Hepatocyte (in vitro differentiated cells): ENCODE measurements at places on chromosomes 1 and 21. TPM values are rescaled to one million over a fixed set of nuclear protein-coding genes. Genes with fewer than 3 reads are reported as not detected.

The KRTAP7-1 gene
- not detected in 2 replicates for polyA plus RNA-seq

The SMCP gene
- not detected in 2 replicates for polyA plus RNA-seq

The GPR37L1 gene
- 0.39 and 0.47 TPM in 2 replicates for polyA plus RNA-seq

The ACKR1 gene
- not detected in 2 replicates for polyA plus RNA-seq

The IFNAR2 gene
- polyA plus RNA-seq = 18.5 and 19.6 TPM in 2 replicates

DNA sequence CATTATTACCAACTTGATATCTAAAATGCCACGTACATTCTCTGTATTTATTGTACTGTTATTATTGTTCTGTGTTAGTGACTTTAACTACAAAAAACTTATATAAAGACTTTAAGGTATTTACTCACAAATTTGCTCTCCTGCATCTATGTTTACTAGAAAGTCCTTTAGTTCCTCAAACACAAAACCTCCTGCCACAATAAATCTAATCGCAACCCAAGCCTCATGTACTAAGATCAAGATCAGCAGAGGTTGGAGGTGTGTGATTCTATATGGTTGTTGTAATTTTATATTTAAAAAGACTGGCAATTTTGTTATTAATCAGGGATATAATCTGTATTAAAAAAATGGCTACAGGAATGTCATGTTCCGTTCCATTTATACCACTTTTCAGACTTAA lies 68.6 kb downstream of the VAV3 start:
- H3K27ac ChIP-seq = no peak overlapping the region
- no peaks in the 10 kb centered on the region for H3K36me3 ChIP-seq
- H3K4me3 ChIP-seq = no peak overlapping the region
- no peaks in the 10 kb centered on the region for H3K27me3 ChIP-seq

DNA sequence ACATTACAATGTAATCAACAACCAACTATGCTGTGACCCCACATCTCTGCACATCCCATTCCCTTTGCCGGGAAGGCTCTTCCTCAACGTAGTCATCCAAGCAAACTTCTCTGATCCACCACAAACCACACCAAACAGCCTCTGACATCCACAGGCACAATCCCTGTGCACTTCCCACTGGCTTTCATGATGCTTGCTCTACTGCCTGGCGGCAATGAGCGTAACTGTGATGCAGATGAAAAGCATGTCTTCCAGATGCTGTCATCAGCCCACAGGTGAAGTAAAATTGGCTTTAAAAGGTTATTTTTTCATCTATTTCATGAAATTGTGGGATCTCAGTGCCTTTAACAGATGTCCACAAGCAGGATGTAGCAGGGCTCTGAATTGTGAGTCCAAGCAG lies 635.2 kb downstream of the SMYD3 start:
- peaks cover 52% of the 10 kb centered on the region for H3K4me1 ChIP-seq
- DNase-seq = no peak
- peak overlapping the region; percentile 76 for H3K27ac ChIP-seq
- H3K36me3 ChIP-seq = no peaks in the 10 kb centered on the region
- H3K4me3 ChIP-seq = no peak overlapping the region

GRCh38 chr21:38468989-38469388 lies 29.3 kb downstream of the ERG start:
- peak overlapping the region; percentile 76 for H3K27ac ChIP-seq
- H3K27me3 ChIP-seq = no peaks in the 10 kb centered on the region
- H3K4me1 ChIP-seq = no peaks in the 10 kb centered on the region

- no peak overlapping the region for H3K27ac ChIP-seq
- H3K36me3 ChIP-seq = no peaks in the 10 kb centered on the region
- no peaks in the 10 kb centered on the region for H3K27me3 ChIP-seq
- no peak for DNase-seq
- H3K4me1 ChIP-seq = peaks cover 2% of the 10 kb centered on the region
- H3K4me3 ChIP-seq = no peak overlapping the region
Observed at GRCh38 chr1:217072926-217073325, 349.7 kb upstream of the ESRRG start.

GRCh38 chr1:161185282-161185682 lies 8.0 kb upstream of the B4GALT3 start:
- DNase-seq = no peak
- no peak overlapping the region for H3K27ac ChIP-seq
- no peaks in the 10 kb centered on the region for H3K36me3 ChIP-seq
- H3K4me3 ChIP-seq = no peak overlapping the region
- no peaks in the 10 kb centered on the region for H3K27me3 ChIP-seq

- H3K4me3 ChIP-seq = no peak overlapping the region
- no peaks in the 10 kb centered on the region for H3K27me3 ChIP-seq
- no peak for DNase-seq
- H3K36me3 ChIP-seq = no peaks in the 10 kb centered on the region
- no peak overlapping the region for H3K27ac ChIP-seq
Observed at GRCh38 chr1:109884242-109884891, 26.3 kb upstream of the CSF1 start.

DNA sequence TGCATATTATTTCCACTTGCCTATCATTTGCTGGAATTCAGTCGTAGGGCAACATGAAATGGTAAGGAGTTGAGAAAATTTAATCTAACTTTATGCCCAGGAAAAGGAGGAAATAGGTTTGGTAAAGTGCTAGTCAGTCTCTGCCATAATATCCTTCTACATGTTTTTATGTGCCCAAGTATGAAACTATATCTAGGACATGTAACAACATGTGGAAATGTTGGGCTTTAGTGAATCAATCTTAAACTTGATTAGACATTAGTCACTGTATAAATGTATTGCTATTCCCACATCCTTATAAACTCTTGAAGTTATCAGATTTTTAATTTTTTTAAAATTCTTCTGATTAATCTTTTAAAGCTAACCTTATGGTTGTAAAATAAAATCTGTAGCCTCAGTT lies 204.7 kb upstream of the ZRANB2 start:
- no peak for DNase-seq
- H3K4me3 ChIP-seq = no peak overlapping the region
- H3K27ac ChIP-seq = no peak overlapping the region
- H3K27me3 ChIP-seq = no peaks in the 10 kb centered on the region
- no peaks in the 10 kb centered on the region for H3K4me1 ChIP-seq

- no peak overlapping the region for H3K27ac ChIP-seq
- H3K27me3 ChIP-seq = no peaks in the 10 kb centered on the region
- no peaks in the 10 kb centered on the region for H3K4me1 ChIP-seq
Observed at GRCh38 chr1:205062319-205062718, 19.3 kb downstream of the CNTN2 start.

DNA sequence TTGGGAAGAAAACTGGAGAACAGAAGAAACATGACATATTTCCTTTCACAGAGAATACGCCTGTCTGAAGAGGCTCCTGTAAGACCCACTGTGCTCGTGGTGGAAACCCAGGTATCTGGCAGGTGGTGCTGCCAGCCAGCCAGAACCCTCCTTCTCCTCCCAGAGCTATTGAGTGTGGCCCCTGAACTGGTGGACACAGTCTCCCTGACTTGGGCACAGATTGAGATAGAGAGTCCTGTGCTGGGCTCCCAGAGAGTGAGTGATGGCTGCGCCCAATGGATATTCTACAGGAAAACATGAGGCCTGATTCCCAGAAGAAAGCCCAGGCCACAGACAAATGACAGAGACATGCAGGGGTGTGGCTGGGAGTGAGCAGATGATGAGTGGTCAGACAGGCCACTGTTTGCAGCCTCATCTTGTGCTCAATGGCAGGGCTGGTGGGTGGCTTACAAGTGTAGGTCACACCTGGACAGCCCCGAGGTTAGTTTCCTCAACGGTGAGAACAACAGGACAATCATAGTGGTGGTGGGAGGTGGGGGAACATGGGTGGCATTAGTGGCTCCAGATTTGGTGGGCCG lies 127.9 kb downstream of the PTPRU start:
- no peaks in the 10 kb centered on the region for H3K4me1 ChIP-seq
- H3K27me3 ChIP-seq = peaks cover 3% of the 10 kb centered on the region
- no peak overlapping the region for H3K4me3 ChIP-seq
- DNase-seq = no peak
- no peaks in the 10 kb centered on the region for H3K36me3 ChIP-seq

GRCh38 chr1:59232216-59232615 lies 64.7 kb upstream of the FGGY start:
- no peaks in the 10 kb centered on the region for H3K36me3 ChIP-seq
- H3K27me3 ChIP-seq = no peaks in the 10 kb centered on the region
- no peak overlapping the region for H3K27ac ChIP-seq
- DNase-seq = peak; percentile 38
- H3K4me3 ChIP-seq = no peak overlapping the region

DNA sequence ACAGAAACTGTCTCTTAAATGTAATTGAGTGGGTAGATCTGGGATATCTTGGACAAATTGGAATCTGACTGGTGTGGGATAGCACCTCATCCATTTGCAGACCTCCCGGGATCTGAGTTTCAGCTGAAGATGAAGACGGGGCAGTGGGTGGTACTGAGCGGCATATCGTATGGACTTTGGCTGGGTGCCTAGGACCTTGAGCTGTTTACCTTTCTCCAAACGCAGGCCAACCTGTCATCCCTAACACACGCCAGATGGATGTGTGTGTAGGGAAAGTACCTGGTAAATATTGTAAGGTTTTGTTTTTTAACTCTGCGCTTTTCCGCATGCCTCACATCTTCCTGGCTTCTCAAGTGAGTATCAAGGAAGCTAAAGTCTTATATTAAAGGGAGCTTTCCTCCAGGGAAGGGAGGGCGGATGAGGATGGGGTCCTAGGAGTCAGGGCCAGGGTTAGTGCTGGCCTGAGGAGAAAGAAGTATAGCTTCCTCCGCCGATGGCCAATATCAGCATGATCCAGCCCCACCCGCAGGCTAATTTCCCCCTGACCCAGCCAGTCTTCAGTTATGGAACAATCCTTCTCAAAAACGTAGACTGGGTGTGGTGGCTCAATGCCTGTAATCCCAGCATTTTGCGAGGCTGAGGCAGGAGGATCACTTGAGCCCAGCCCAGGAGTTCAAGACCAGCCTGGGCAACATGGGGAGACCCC lies 26.2 kb downstream of the ATP8B2 start:
- H3K27me3 ChIP-seq = no peaks in the 10 kb centered on the region
- no peak overlapping the region for H3K4me3 ChIP-seq
- H3K4me1 ChIP-seq = peaks cover 15% of the 10 kb centered on the region
- no peaks in the 10 kb centered on the region for H3K36me3 ChIP-seq

GRCh38 chr1:63316984-63317816 lies 5.2 kb upstream of the FOXD3 start:
- H3K27me3 ChIP-seq = peaks cover 98% of the 10 kb centered on the region
- peaks cover 11% of the 10 kb centered on the region for H3K4me1 ChIP-seq
- peak; percentile 77 for DNase-seq
- H3K27ac ChIP-seq = no peak overlapping the region

DNA sequence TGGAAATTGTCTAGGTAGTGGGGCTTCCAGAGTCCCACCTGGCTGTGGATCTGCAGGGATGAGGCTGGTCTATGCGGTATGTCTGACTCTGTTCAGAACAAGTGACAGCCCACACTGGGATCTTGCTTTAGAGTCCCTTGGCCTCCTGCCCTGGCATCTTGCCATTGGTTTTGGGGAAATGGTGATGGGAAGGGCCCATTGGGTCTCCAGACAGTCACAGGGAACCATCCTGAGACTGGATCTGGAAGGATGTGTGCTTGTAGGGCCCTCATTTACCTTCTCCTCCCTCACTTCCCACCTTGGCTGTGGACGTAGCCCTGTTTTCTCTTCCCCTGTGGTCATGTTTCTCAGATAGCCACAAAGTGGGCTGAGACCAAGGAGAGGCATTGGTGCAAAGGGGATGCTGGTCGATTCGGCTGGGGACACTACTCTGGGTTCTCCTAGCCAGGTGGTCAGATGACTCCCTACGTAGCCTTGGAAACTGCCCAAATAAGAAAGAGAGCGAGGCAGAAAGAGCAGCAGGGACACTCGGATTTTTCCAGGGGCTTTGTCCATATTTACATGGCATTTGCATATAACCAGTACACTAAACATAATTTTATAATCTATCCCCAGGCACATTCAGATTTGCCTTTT lies 15.1 kb downstream of the SOX13 start:
- no peak for DNase-seq
- H3K27me3 ChIP-seq = no peaks in the 10 kb centered on the region
- no peaks in the 10 kb centered on the region for H3K36me3 ChIP-seq
- peak overlapping the region; percentile 66 for H3K27ac ChIP-seq

DNA sequence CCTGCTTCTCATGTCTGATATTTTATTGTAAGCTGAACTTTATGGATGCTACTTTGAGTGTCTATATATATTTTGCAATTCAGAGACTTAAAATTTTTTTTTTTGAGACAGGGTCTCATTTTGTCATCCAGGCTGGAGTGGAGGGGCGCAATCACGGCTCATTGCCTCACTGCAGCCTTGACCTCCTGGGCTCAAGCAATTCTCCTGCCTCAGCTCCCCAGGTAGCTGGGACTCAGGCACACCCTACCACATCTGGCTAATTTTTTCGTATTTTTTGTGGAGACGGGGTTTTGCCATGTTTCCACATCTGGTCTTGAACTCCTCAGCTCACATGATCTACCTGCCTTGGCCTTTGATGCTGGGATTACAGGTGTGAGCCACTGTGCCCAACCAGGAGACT lies 8.4 kb downstream of the ZYG11A start:
- no peak overlapping the region for H3K4me3 ChIP-seq
- no peaks in the 10 kb centered on the region for H3K27me3 ChIP-seq
- H3K27ac ChIP-seq = no peak overlapping the region
- no peak for DNase-seq
- no peaks in the 10 kb centered on the region for H3K36me3 ChIP-seq
- H3K4me1 ChIP-seq = no peaks in the 10 kb centered on the region

- no peaks in the 10 kb centered on the region for H3K4me1 ChIP-seq
- H3K36me3 ChIP-seq = no peaks in the 10 kb centered on the region
- no peaks in the 10 kb centered on the region for H3K27me3 ChIP-seq
- no peak overlapping the region for H3K27ac ChIP-seq
- H3K4me3 ChIP-seq = no peak overlapping the region
Observed at GRCh38 chr1:172900376-172900997, 150.3 kb downstream of the TNFSF18 start.

GRCh38 chr1:94821636-94822305 lies 1.6 kb downstream of the SLC44A3 start:
- DNase-seq = peak; percentile 29
- peaks cover 16% of the 10 kb centered on the region for H3K4me1 ChIP-seq
- H3K27me3 ChIP-seq = no peaks in the 10 kb centered on the region
- H3K27ac ChIP-seq = peak overlapping the region; percentile 89

DNA sequence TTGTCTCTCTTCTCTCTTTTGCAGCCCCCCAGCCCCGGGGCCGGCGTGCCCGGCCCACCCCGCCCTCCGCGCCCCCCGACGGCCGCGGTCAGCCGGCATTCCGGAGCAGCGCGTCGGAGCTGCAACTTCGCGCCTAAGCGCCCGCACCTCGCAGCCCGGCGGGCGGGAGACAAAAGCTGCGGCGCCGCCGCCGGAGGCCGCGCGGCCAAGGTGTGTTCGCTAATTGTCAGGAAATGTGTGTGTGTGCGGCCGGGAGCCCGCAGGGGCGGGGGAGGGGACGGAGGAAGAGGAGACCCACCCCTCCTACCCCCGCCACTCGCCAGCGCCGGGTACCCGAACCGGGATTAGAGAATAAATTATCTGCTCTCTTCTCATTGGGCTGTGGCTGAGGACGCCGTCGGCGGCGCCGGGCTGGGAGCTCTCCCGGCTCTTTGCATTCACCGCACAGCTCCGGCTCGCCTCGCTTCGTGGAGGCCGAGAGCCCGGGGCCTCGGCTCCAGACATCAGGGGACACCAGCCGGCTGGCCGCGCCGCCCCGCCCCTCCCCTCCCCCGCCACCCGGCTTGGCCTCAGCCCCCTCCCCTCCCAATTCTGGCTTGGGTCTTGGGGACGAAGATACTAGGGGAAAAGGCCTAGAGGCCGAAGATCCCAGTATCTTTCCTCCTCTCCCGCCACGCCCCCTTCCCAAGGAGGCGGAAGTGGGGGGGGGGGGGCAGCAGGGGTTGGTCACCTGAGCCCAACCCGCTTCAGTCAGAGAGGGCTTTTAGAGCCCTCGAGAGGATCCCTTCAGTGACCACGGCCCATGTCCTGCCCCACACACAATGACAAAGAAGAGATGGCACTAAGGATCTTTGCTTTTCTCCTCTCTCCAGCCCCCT lies 1.3 kb upstream of the BLACAT1 start:
- DNase-seq = no peak
- peaks cover 81% of the 10 kb centered on the region for H3K27me3 ChIP-seq
- no peak overlapping the region for H3K27ac ChIP-seq
- H3K4me1 ChIP-seq = peaks cover 9% of the 10 kb centered on the region
